ENCODE measurements at places on chromosomes 11 and 22. TPM values are rescaled to one million over a fixed set of nuclear protein-coding genes. Genes with fewer than 3 reads are reported as not detected.
A peak's percentile ranks its signal among the peaks of the same experiment; 100 is the strongest.

The MS4A6E gene
- total RNA-seq = not detected

The DUSP8 gene
- total RNA-seq = 0.66 TPM

The ME3 gene
- total RNA-seq = 25.5 TPM

- H3K27me3 ChIP-seq = no peaks in the 10 kb centered on the region
- H3K4me3 ChIP-seq = no peak overlapping the region
- H3K27ac ChIP-seq = no peak overlapping the region
- peaks cover 5% of the 10 kb centered on the region for H3K4me1 ChIP-seq
- H3K36me3 ChIP-seq = no peaks in the 10 kb centered on the region
- no peak for DNase-seq
These were observed 164.6 kb downstream of the MN1 start for GRCh38 chr22:27636716-27637508.

GRCh38 chr11:102614485-102614884 is 10.6 kb downstream of the MMP20 start:
- H3K4me3 ChIP-seq = no peak overlapping the region
- H3K4me1 ChIP-seq = no peaks in the 10 kb centered on the region
- DNase-seq = no peak
- no peaks in the 10 kb centered on the region for H3K36me3 ChIP-seq
- no peak overlapping the region for H3K27ac ChIP-seq

- peaks cover 20% of the 10 kb centered on the region for H3K36me3 ChIP-seq
- H3K27me3 ChIP-seq = no peaks in the 10 kb centered on the region
- no peaks in the 10 kb centered on the region for H3K4me1 ChIP-seq
- DNase-seq = peak; percentile 69
- H3K4me3 ChIP-seq = no peak overlapping the region
These were observed 13.6 kb downstream of the IL17RA start for GRCh38 chr22:17098379-17098819.

DNA sequence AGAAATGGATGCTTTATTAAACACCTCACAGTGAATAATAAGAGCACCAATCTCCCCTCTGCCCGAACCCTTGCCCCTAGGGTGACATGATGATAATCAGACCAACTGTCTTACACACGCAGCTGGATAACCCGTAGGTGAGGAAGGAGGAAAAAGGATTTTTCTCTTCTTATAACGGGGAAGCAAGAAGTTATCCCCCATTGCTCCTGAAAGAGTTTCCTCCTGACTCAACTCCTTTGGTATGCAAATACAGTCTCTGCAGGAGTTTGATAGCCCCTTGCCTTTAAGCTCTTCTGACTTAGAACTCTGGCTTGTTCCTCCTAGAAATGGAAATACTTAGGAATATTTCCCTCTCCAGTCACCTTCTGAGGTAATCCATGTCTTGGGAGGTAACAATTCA is 455.8 kb downstream of the TMEM135 start:
- no peak overlapping the region for H3K4me3 ChIP-seq
- DNase-seq = no peak
- no peaks in the 10 kb centered on the region for H3K4me1 ChIP-seq
- no peak overlapping the region for H3K27ac ChIP-seq

- H3K36me3 ChIP-seq = peaks cover 39% of the 10 kb centered on the region
- H3K4me1 ChIP-seq = no peaks in the 10 kb centered on the region
- DNase-seq = no peak
- no peak overlapping the region for H3K4me3 ChIP-seq
- H3K27ac ChIP-seq = no peak overlapping the region
- H3K27me3 ChIP-seq = no peaks in the 10 kb centered on the region
These were observed 20.6 kb upstream of the NDUFC2 start for GRCh38 chr11:78100261-78100660.

Measured in sigmoid colon (tissue), 7 donors.